NCI-H226 (cell line): ENCODE measurements at places on chromosomes 16 and 17.

DNA sequence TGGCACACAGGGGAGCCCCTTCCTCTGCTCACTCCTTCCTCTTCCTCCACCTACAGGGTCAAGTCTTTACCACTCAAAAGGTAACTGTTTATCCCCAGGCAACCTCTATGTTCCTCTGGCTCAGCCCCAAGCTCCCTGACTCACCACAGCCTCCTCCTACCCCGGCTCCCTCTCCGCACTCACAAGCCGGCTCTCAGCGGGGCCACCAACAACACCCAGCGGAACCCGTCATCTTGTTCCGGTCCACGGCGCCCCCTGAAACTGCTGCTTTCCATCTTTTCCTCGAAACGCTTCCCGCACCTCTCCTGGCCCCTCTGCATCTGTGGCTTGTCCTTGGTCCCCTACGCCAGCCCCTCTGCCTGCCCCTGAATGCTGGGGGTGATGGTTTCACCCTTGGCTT lies 58.4 kb downstream of the NXN start:
- peak; percentile 37 for DNase-seq

- peak; percentile 55 for DNase-seq
These were observed 28.0 kb downstream of the MRM1 start for GRCh38 chr17:36629252-36629847.

DNA sequence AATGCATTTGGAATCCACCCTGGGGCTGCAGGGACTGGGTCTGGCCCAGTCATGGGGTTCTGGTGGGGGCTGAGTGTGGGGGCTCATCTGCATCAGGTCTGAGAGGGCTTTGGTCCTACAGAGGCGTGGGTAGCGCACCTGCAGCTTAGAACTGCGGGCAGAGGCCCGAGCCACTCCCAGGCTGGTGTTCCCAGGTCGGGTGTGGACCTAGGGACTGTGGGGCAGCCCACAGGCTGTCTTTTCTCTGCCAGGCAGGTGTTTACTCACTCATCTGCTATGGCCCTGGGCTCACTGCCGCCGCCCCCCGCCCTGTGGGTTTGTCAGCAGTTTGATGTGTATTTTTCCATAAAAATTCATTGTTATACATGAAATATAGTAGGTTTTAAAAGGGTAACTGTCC lies 27.0 kb upstream of the DOC2B start:
- DNase-seq: no peak

- no peak for DNase-seq
These were observed 76.0 kb downstream of the METRNL start for GRCh38 chr17:83155128-83156121.

DNA sequence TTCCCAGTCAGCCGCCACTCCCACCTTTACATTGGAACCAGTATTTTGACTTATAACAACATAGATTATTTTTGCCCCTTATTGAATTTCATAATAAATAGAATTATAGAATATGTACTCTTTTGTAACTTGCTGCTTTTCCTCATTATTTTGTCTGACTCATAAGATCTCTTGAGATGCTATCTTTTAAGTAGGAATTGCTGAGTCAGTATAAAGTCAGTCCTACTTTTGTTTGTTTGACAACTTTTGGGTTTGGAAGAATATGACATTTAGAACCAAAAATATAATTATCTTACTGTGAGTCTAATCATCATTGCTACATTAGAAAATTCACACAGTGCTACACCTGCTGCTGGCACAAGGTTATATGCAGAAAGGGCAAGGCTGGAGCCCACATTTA lies 69.7 kb downstream of the STXBP4 start:
- no peak for DNase-seq

DNA sequence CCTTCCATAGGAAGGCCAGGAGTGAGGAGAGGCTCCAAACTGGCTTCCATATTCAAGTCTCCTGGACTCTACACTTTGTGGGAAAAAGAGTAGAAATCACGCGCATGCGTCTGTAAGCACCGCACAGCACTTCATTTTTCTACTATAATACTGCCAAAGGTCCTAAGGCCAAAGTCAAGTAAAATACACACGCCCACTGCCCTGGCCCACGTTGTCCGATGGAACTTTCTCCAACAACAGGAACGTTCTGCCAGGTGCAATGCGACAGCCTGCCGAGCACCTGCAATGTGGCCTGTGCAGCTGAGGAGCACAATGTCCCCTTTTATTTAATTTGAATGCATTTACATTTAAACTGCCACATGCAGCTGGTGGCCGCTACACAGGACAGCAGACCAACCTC lies 23.5 kb downstream of the DNASE1 start:
- no peak for DNase-seq

DNA sequence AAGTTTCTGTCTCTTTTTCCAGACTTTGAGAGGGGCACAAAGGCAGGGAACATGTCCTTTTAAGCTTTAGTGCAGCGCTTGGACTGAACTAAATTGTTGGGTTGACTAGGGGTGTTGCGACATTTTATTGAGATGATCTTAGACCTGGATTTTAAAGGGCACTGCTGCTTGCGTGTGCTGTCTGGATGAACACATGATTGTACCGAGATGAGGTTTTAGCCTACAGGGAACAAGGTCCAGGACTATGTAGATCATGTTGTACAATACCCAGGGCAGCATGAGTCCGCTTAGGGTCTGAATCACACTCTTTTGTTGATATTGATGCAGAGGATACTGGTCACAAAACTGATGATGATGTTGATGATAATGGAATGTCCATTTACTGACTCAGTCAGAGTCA lies 5.2 kb upstream of the RGS9 start:
- no peak for DNase-seq

DNA sequence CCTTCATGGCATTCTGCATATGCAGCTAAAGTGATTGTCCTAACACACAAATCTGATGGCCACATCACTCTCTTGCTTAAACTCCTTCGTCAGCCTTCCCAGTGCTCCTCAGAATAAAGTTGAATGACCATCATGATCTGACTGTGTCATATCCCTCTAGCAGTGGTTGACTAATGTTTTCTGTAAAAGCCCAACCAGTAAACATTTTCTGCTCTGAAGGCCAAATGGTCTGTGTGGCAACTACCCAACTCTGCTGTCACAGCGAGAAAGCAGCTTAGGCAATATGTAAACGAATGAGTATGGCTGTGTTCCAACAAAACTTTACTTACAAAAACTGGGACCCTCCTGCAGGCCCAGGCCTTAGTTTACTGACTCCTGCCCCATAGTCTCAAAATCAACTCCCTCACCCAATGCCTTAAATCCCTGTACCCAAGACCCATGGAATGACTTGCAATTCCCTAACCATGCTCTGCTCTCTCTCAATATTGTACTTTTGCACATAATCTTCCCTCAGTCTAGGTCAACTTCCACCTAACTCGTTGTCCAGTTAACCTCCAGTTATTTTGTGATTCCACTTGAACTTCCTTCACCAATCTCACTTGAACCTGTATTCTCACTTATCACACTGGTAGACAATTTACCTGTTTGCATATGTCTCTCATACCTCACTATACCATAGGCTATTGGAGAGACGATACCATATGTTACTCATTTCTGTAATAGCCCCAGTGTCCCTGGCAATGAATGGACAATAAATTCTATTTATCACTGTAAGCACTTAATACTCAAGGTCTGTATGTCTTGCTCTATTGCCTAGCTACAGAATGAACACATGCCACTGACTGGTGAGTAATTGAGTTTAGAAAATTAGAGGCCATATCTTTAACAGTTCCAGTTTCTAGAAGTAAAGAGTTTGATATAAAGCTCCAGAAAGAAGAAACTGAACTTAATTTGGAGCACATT lies 29.1 kb downstream of the TMEM100 start:
- DNase-seq: no peak

GRCh38 chr17:38424297-38424972 lies 3.8 kb upstream of the ARHGAP23 start:
- DNase-seq: peak; percentile 31

- peak; percentile 40 for DNase-seq
These were observed 31.5 kb downstream of the CDK5RAP3 start for GRCh38 chr17:48002266-48002915.

- DNase-seq: no peak
These were observed 16.7 kb upstream of the MTMR4 start for GRCh38 chr17:58531122-58531521.
